ENCODE measurements at places on chromosomes 12 and 14. TPM values are rescaled to one million over a fixed set of nuclear protein-coding genes. Genes with fewer than 3 reads are reported as not detected.

DNA sequence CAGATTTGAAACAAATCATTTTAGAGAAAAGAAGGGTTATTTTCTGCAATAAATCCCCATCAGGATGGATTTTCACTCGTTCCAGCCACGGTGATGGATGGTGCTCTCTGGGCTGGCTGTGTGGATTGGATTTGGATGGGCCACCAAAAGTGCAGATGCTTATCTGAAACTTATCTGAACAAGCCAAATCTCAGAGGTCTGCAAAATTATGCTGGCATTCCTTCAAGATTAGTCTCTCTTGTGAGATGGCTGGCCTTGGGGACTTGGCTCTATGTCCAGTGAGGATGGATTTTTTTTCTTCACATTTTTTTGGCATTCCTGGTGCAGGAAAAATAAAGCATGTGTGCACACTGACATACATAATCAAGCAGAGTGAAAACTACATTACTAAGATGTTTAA is 341.9 kb downstream of the GXYLT1 start:
- H3K4me1 ChIP-seq: no peaks in the 10 kb centered on the region
- H3K27me3 ChIP-seq: no peaks in the 10 kb centered on the region
- peak; percentile 7 for DNase-seq

DNA sequence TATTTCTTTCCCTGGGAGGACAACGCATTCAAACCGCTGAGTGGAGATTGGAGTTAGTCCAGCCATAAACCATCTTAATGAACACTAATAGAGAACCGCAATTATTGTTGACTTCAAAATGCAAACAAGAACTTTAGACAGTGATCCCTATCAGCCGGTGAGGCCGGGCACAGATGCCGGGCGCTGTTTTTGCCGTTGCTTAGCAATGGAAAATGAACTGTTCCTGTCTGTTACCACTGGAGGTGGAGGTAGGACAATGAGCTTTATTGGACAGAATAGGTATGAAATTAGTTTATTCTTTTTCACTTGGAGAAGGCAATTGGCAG is 216.8 kb downstream of the TTC8 start:
- peaks cover 11% of the 10 kb centered on the region for H3K4me1 ChIP-seq
- H3K27me3 ChIP-seq: no peaks in the 10 kb centered on the region
- no peak for DNase-seq
- no peaks in the 10 kb centered on the region for H3K36me3 ChIP-seq
- peak overlapping the region; percentile 76 for H3K27ac ChIP-seq

GRCh38 chr14:94995551-94995950 is 161.8 kb downstream of the DICER1 start:
- H3K27me3 ChIP-seq: peaks cover 3% of the 10 kb centered on the region
- no peaks in the 10 kb centered on the region for H3K36me3 ChIP-seq
- H3K27ac ChIP-seq: no peak overlapping the region
- no peak overlapping the region for H3K4me3 ChIP-seq

DNA sequence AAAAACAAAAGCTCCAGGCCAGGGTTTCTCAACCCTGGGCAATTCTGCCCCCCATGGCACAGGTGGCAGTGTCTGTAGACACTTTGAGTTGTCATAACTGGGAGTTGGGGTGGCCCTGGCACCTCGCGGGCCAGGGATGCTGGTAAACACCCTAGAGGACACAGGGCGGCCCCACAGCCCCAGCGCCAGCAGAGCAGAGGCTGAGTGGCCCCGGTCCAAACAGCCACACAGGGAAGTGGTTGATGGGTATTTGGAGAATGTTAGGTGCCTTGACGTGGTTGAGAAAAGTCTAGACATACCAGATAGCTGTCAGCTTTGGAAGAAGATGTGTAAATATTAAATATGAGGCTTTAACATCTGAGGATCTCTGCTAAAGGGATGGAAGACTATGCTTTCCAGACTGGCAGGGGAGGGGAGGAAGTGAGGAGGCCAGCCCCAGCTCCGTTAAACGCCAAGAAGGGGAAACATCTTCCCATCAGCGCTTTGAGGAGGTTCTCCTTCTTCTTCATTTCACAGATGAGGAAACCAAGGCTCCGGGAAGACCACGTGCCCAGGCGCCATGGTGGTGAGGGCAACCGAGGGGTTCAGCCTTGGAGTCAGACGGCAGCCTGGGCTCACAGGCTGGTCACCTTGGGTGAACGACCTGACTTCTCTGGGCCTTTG is 103.7 kb downstream of the SCARB1 start:
- H3K4me1 ChIP-seq: peaks cover 55% of the 10 kb centered on the region
- no peaks in the 10 kb centered on the region for H3K36me3 ChIP-seq
- no peak overlapping the region for H3K27ac ChIP-seq
- H3K27me3 ChIP-seq: no peaks in the 10 kb centered on the region
- DNase-seq: no peak

GRCh38 chr12:124345795-124346194 is 50.9 kb downstream of the RFLNA start:
- no peaks in the 10 kb centered on the region for H3K4me1 ChIP-seq
- no peak for DNase-seq
- H3K4me3 ChIP-seq: no peak overlapping the region
- H3K36me3 ChIP-seq: peaks cover 97% of the 10 kb centered on the region

- no peak overlapping the region for H3K4me3 ChIP-seq
- H3K27ac ChIP-seq: no peak overlapping the region
- H3K27me3 ChIP-seq: no peaks in the 10 kb centered on the region
- no peaks in the 10 kb centered on the region for H3K4me1 ChIP-seq
Observed at GRCh38 chr14:105223770-105224544, 24.4 kb upstream of the BTBD6 start.

- no peaks in the 10 kb centered on the region for H3K4me1 ChIP-seq
- H3K36me3 ChIP-seq: no peaks in the 10 kb centered on the region
- DNase-seq: no peak
- peaks cover 21% of the 10 kb centered on the region for H3K27me3 ChIP-seq
Observed at GRCh38 chr14:104037903-104038302, 47.6 kb upstream of the ASPG start.

- H3K4me1 ChIP-seq: no peaks in the 10 kb centered on the region
- no peak for DNase-seq
- H3K27ac ChIP-seq: no peak overlapping the region
- H3K27me3 ChIP-seq: no peaks in the 10 kb centered on the region
- H3K4me3 ChIP-seq: no peak overlapping the region
Observed at GRCh38 chr12:23555180-23555824, 394.2 kb downstream of the SOX5 start.

GRCh38 chr12:119660076-119660475 is 7.9 kb upstream of the PRKAB1 start:
- no peaks in the 10 kb centered on the region for H3K4me1 ChIP-seq
- no peaks in the 10 kb centered on the region for H3K36me3 ChIP-seq
- no peak for DNase-seq
- no peak overlapping the region for H3K4me3 ChIP-seq
- H3K27ac ChIP-seq: no peak overlapping the region

MIP gene
- not detected for total RNA-seq

TSPAN8 gene
- total RNA-seq: 2.5 TPM

HNF1A gene
- total RNA-seq: 0.04 TPM

TMED8 gene
- 4.5 TPM for total RNA-seq

RIMBP2 gene
- 2.0 TPM for total RNA-seq

LIMA1 gene
- 98.6 TPM for total RNA-seq

AICDA gene
- total RNA-seq: 0.40 TPM

GPR65 gene
- 0.53 TPM for total RNA-seq
